ENCODE measurements at places on chromosomes 16 and 17.

DNA sequence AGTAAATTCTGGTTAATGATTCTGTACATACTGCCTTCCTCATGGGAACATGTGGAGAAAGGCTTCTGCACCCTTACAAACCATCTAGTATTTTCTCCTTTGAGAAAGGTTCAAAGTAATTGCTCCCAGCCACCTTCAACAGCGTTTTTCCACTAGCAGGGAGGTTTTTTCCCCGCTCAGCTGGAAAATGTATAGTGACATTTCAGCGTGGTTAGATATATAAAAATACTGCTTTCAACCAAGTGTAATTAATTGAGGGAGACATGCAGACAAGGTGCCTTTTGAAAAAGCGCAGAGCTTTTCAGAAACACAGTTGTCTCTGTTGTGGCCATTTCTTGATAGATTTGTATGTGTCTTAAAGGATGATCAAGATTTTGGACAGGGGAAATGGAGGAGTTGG lies 5.1 kb downstream of the BMERB1 start:
- no peak for DNase-seq

DNA sequence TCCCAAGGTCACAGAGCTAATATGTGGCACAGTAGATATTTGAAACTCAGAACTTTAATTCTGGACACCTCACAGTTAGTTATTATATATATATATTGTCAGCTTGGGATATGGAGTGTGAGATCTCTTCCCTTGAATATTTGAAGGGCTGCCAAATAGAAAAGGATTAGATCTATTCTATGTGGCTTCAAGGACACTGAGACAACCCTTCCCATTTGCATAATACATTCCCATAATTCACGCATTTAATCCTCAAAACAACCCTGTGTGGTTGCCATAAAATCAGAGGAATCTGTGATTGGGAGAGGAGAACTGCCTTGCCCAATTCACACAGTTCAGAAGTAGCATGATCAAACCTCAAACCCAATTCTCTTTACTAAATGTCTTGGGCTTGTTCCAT lies 365.8 kb upstream of the DYNLRB2 start:
- DNase-seq = no peak

GRCh38 chr16:55917373-55918160 lies 42.4 kb upstream of the CES5A start:
- DNase-seq = peak; percentile 35

GRCh38 chr16:71807905-71808592 lies 585 bp downstream of the AP1G1 start:
- peak; percentile 71 for DNase-seq
